Sigmoid colon (tissue), 7 donors: ENCODE measurements at places on chromosomes 5 and 9. TPM values are rescaled to one million over a fixed set of nuclear protein-coding genes. Genes with fewer than 3 reads are reported as not detected.

Gene GALNT12
- 18.9 TPM for total RNA-seq

GRCh38 chr5:120913396-120913795 lies 449.3 kb downstream of the PRR16 start:
- no peaks in the 10 kb centered on the region for H3K27me3 ChIP-seq
- H3K36me3 ChIP-seq, result no peaks in the 10 kb centered on the region
- no peak for DNase-seq
- no peaks in the 10 kb centered on the region for H3K4me1 ChIP-seq
- H3K4me3 ChIP-seq, result no peak overlapping the region

GRCh38 chr9:3751125-3751758 lies 225.4 kb upstream of the RFX3 start:
- no peak for DNase-seq
- peaks cover 8% of the 10 kb centered on the region for H3K4me1 ChIP-seq
- H3K4me3 ChIP-seq, result no peak overlapping the region
- no peak overlapping the region for H3K27ac ChIP-seq

Gene TICAM2
- 3.9 TPM for total RNA-seq

DNA sequence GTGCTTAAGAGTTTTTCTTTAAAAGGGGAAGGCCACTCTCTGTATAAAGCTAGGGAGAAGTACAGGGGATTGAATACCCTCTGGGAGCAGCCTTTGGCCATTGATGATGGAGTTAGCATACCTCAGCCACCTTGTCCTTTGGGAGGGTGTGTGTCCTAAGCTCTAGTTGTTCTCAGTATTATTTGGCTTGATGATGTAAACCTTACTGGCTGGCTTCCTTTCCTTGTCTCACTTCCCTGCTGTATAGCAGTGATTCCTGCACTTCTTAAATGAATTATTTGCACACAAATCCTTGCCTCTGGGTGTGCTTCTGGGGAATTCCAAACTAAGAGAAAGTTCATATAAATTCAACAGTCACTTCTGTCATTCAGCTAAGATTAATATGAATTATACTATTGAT lies 234.9 kb upstream of the RIOK2 start:
- H3K36me3 ChIP-seq, result no peaks in the 10 kb centered on the region
- H3K4me3 ChIP-seq, result no peak overlapping the region
- H3K27ac ChIP-seq, result no peak overlapping the region

DNA sequence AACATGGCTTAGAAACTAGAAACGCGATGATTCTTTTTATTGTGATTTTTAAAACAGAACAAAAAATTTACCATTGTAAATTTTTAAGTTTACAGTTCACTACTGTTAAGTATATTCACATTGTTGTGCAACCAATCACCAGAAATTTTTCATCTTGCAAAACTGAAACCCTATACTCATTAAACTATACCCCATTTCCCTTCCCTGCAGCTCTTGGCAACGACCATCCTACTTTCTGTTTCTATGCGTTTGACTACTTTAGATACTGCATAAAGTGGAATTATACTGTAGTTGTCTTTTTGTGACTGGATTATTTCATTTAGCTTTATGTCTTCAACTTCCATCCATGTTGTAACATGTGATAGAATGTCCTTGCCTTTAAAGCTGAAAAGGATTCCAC lies 52.5 kb downstream of the SPOCK1 start:
- peaks cover 5% of the 10 kb centered on the region for H3K4me1 ChIP-seq
- no peak overlapping the region for H3K27ac ChIP-seq
- H3K4me3 ChIP-seq, result no peak overlapping the region
- no peaks in the 10 kb centered on the region for H3K27me3 ChIP-seq

GRCh38 chr9:90127923-90128322 lies 514.7 kb downstream of the DIRAS2 start:
- no peak overlapping the region for H3K4me3 ChIP-seq
- no peaks in the 10 kb centered on the region for H3K27me3 ChIP-seq
- H3K36me3 ChIP-seq, result no peaks in the 10 kb centered on the region
- no peak for DNase-seq

DNA sequence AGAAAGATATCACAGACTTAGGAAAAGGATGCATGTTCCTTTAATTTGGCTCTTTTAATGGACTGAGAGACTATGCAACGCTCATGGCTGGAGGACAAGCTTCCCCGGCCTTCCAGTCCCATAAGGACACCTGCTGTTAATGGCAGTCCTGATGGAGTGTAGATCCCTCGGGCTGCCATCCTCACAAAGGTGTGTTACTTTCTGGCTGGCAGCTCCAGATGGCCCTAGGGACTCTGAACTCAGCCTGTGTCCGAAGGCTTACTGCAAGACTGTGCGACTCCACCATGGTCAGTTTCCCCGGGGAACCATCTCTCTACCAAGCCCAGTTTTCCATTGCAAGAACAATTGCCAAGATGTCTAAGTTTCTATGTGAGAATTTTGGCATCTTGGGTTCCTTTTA lies 25.5 kb upstream of the KCNIP1 start:
- no peaks in the 10 kb centered on the region for H3K27me3 ChIP-seq
- no peak overlapping the region for H3K27ac ChIP-seq
- DNase-seq, result no peak
- no peaks in the 10 kb centered on the region for H3K4me1 ChIP-seq

- H3K4me1 ChIP-seq, result peaks cover 78% of the 10 kb centered on the region
- no peaks in the 10 kb centered on the region for H3K27me3 ChIP-seq
- no peaks in the 10 kb centered on the region for H3K36me3 ChIP-seq
- no peak overlapping the region for H3K4me3 ChIP-seq
- H3K27ac ChIP-seq, result peak overlapping the region; percentile 50
These were observed 38.2 kb downstream of the CLINT1 start for GRCh38 chr5:157820593-157821252.

GRCh38 chr9:78210841-78211301 lies 25.0 kb upstream of the CEP78 start:
- H3K36me3 ChIP-seq, result no peaks in the 10 kb centered on the region
- no peaks in the 10 kb centered on the region for H3K27me3 ChIP-seq
- no peak overlapping the region for H3K4me3 ChIP-seq
- no peak for DNase-seq

GRCh38 chr9:128113526-128114325 lies 13.8 kb downstream of the PTGES2 start:
- H3K27me3 ChIP-seq, result no peaks in the 10 kb centered on the region
- peak; percentile 64 for DNase-seq
- H3K4me1 ChIP-seq, result peaks cover 5% of the 10 kb centered on the region
- H3K27ac ChIP-seq, result no peak overlapping the region
- no peak overlapping the region for H3K4me3 ChIP-seq

Gene CDHR2
- total RNA-seq, result not detected

DNA sequence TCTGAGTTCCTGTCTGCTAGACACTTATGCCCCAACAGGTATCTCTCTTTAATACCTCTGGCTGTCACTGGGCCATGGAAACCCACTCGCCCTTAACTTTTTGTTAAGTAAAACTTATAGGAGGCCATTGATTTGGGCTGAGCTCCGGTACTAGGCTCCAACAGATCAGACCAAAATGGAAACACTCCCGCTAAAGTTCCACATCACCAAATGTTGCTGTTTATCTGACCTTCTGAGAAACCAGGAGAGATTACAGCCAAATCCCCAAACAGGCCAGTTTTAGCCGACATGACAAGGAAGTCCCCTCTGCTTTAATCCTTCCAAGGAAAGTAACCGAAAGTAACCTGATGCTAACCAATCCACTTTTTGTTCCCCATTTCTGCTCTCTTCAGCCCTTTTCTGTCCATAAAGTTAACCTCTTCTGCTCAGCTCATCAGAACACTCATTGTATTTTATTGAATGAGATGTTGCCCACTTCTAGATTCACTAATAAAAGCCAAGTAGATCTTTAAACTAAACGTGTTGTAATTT lies 115.2 kb upstream of the LHFPL2 start:
- no peak overlapping the region for H3K4me3 ChIP-seq
- H3K27me3 ChIP-seq, result no peaks in the 10 kb centered on the region
- no peak for DNase-seq
- peaks cover 19% of the 10 kb centered on the region for H3K4me1 ChIP-seq
- H3K36me3 ChIP-seq, result no peaks in the 10 kb centered on the region

Gene AGXT2
- total RNA-seq, result not detected

DNA sequence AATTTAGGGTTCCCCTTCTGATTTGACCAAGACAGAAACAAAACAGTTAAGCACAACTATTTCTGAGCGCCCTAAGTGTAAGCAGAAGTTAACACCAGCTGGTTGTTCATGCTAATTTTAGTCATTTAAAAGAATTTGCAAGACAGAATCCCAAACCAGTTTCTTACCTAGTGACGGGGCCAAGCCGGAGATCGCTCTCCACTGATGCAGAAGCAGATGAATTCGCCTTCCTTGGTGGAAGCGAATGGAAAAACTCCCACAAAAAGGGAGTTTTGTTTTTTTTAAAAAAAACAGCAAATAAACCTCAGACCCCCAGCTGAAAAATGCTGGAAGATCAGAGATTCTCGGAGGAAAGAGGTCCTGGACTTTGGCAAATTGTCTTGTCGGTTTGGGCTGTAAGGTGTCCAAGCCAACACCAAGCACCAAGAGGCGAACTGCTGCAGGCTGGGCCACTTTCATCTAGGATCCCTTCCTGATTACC lies 47.4 kb upstream of the GLDC start:
- H3K27ac ChIP-seq, result no peak overlapping the region
- DNase-seq, result no peak
- no peaks in the 10 kb centered on the region for H3K27me3 ChIP-seq
- H3K4me3 ChIP-seq, result no peak overlapping the region
- H3K4me1 ChIP-seq, result no peaks in the 10 kb centered on the region
- no peaks in the 10 kb centered on the region for H3K36me3 ChIP-seq

- no peaks in the 10 kb centered on the region for H3K27me3 ChIP-seq
- H3K27ac ChIP-seq, result no peak overlapping the region
- H3K4me1 ChIP-seq, result no peaks in the 10 kb centered on the region
- H3K36me3 ChIP-seq, result no peaks in the 10 kb centered on the region
- no peak for DNase-seq
- no peak overlapping the region for H3K4me3 ChIP-seq
These were observed 16.1 kb downstream of the SLC45A2 start for GRCh38 chr5:33968211-33969005.

GRCh38 chr9:38065369-38066075 lies 3.5 kb downstream of the SHB start:
- H3K4me1 ChIP-seq, result peaks cover 3% of the 10 kb centered on the region
- H3K27me3 ChIP-seq, result no peaks in the 10 kb centered on the region
- H3K27ac ChIP-seq, result peak overlapping the region; percentile 95

Gene HSD17B3
- not detected for total RNA-seq

- H3K4me1 ChIP-seq, result no peaks in the 10 kb centered on the region
- H3K36me3 ChIP-seq, result no peaks in the 10 kb centered on the region
- no peaks in the 10 kb centered on the region for H3K27me3 ChIP-seq
- H3K4me3 ChIP-seq, result peak overlapping the region; percentile 30
These were observed 110.9 kb downstream of the LIFR start for GRCh38 chr5:38445374-38446028.

- no peaks in the 10 kb centered on the region for H3K27me3 ChIP-seq
- H3K27ac ChIP-seq, result no peak overlapping the region
- H3K4me3 ChIP-seq, result no peak overlapping the region
- DNase-seq, result no peak
- no peaks in the 10 kb centered on the region for H3K4me1 ChIP-seq
These were observed 100.2 kb downstream of the PIK3R1 start for GRCh38 chr5:68315679-68316271.

DNA sequence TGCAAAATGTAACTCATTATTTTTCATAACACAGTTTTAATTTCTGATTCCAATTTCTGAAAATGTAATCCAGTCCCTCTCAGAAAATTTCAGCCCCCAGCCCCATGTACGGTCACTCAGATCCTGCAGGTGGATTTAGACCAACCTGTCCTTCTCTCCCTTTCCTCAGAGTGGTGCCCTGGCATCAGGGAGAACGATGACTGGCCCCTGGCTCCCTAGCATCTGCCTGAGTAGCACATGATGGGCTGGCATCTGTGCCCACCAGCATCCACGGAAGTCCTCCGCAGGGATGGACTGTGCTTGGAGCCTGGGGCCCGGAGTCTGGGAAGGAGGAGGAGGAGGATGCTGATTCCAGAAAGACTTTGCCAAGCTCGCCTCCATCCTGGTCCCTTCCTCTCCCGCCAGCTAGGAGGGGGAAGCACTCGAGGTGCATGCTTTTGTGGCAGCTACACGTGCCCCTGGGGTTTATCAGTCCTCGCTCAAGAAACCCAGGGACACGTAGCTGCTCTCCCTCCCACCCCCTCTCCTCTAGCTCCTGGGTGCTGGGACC lies 54.4 kb upstream of the RUFY1 start:
- no peak overlapping the region for H3K27ac ChIP-seq
- no peak overlapping the region for H3K4me3 ChIP-seq
- DNase-seq, result no peak
- peaks cover 14% of the 10 kb centered on the region for H3K27me3 ChIP-seq
- H3K4me1 ChIP-seq, result no peaks in the 10 kb centered on the region

Gene CNTNAP3B
- 40.8 TPM for total RNA-seq

- H3K36me3 ChIP-seq, result no peaks in the 10 kb centered on the region
- H3K27ac ChIP-seq, result no peak overlapping the region
- H3K4me3 ChIP-seq, result no peak overlapping the region
- DNase-seq, result no peak
These were observed 65.7 kb upstream of the ANKH start for GRCh38 chr5:14937254-14937653.

- no peak overlapping the region for H3K27ac ChIP-seq
- no peaks in the 10 kb centered on the region for H3K27me3 ChIP-seq
- no peak overlapping the region for H3K4me3 ChIP-seq
- H3K4me1 ChIP-seq, result no peaks in the 10 kb centered on the region
- DNase-seq, result no peak
These were observed 230.3 kb downstream of the PAPPA start for GRCh38 chr9:116383936-116384335.

- no peaks in the 10 kb centered on the region for H3K27me3 ChIP-seq
- no peaks in the 10 kb centered on the region for H3K4me1 ChIP-seq
- no peaks in the 10 kb centered on the region for H3K36me3 ChIP-seq
These were observed 61.0 kb downstream of the ARL15 start for GRCh38 chr5:54249210-54250028.

DNA sequence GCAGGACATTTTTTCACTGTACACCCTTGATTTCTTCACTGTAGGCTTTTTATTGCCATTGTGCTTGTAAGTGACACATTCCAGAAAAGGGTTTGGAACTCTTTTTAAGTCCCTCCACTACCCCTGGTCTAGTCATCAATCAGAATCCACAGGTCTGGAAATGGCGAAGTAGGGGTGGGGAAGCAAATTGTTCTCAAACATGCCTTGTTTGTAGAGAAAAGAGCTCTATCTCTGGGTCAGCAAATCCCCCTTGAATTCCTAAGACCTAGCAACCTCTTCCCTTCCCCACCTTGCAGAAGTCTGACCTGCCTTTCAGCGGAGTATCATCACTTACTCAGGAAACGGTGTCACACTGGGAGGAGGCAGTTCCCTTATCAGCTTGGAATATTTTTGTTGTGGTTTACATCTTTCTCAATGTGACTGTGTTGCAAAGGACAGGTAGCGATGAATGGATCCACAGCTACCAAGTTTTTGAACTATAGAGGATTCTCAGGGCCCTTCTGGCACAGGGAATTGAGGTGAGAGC lies 3.2 kb downstream of the SH3RF2 start:
- no peak overlapping the region for H3K4me3 ChIP-seq
- no peaks in the 10 kb centered on the region for H3K36me3 ChIP-seq
- H3K4me1 ChIP-seq, result peaks cover 14% of the 10 kb centered on the region

- no peaks in the 10 kb centered on the region for H3K36me3 ChIP-seq
- H3K4me1 ChIP-seq, result no peaks in the 10 kb centered on the region
- no peak overlapping the region for H3K4me3 ChIP-seq
- no peaks in the 10 kb centered on the region for H3K27me3 ChIP-seq
- no peak overlapping the region for H3K27ac ChIP-seq
These were observed 88.0 kb downstream of the PDZD2 start for GRCh38 chr5:31726952-31727351.
